Fibroblast of skin of scalp (primary cell): ENCODE measurements at places on chromosomes 7 and 10.

DNA sequence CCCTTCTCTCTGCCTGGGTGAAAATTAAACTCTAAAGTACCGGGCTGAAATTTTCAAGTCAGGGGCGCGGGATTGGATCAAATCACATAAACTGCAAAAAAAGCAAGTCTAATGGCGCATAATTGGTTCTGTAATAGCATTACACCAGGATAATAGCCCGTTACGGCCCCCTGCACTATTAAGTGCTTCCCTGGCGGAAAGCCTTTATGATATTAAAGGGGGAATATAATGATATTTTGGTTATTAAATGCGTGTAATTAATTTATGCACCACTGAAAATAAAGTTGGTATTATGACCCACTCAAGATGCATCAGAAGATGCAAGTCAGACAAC, 744 bp upstream of the DRGX start:
- no peak for DNase-seq

DNA sequence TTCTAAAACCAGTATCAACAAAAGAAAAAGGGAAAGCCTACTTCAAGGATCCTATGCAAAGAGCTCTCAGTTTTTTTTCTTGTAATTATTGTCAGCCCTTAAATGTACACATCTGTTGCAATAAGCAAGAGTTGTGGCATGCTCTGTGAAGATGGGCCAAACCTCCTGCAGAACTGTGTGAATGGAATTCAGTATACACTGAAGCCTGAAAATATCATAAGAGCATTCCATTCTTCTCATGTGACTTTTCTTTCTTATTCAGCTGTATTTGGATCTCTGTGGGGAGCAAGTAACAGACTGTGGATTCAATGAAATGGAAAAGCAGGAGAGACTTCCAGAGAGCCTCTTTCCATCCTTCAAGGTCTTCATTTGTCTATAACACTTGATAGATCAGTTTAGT, 130.7 kb downstream of the SAMD9 start:
- DNase-seq = peak; percentile 95

DNA sequence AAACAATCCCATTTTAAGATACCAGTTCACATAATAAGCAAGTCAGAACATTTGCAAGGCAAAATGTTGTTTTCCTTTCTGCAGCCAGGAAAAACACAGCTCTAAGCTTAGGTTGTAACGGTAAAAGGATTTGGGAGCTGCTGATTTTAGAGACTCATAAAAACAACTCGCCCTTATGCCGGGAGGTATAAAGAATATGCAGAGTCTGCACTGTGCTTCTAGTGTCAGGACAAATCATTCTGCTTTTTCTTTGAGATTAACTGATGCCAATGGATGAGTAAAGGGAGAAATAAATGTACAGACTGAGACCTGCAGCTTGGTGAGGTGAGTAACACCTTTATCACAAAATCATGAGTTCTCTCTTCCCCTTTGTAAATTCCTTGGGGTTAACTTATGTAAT, 2.0 kb upstream of the SFR1 start:
- DNase-seq = no peak

DNA sequence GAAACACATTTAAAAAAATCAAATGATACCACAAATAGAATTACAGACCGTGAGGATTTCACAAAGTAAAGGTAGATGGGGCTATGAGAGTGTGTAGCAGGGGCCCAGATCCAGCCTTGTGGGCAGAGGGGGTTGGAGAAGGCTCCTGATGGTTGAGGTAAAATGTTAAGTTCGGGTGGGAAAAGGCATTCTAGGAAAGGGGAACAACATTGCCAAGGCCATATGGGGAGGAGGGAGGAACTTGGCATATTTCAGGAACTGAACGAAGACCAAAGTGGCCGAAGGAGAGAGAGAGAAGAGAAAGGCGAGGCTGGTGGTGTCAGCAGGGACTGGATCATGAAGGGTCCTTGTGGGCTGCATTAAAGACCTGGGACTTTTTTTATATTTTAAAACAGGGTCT, 98.9 kb downstream of the CARD11 start:
- DNase-seq = no peak

GRCh38 chr7:36034020-36034419, 119.0 kb upstream of the EEPD1 start:
- DNase-seq = peak; percentile 71

- DNase-seq = no peak
Observed at GRCh38 chr10:12538491-12538995, 189.2 kb downstream of the CAMK1D start.

GRCh38 chr7:132580277-132580676, 4.0 kb upstream of the PLXNA4 start:
- DNase-seq = peak; percentile 19

GRCh38 chr10:91901784-91902677, 7.3 kb downstream of the FGFBP3 start:
- peak; percentile 78 for DNase-seq

GRCh38 chr10:306007-306674, 170.9 kb downstream of the ZMYND11 start:
- DNase-seq = peak; percentile 54

DNA sequence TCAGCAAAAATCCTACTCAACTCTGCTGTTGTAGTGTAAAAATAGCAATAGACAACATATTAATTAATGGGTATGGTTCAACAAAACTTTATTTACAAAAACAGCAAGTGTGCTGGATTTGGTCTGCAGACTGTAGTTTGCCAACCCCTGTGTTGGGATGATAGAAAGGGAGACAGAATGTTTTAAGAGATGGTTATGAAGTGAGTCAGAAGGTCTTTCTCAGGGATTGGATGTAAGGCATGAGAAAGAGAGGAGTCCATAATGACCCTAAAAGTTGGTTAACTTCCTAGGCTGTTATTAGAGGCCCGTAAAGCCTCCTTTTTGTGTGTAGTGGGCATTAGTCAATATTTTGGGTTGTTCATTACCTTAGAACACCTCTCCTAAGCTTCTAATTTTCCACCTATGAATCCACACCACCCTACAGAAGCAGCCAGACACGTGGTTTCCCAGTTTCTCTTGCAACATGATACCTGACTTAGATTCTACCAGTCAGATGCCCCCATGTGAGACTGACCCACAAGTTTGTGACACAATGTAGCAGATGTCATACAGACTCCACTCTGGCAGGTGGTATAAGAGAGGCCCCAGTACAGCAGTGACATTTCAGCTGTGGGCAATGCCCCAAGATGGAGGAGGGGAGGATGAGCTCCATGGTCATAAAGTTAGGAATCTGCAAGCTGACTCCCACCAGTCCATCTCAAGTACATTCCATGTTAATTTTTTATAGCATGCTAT, 1015.6 kb downstream of the KCNMA1 start:
- peak; percentile 18 for DNase-seq

- no peak for DNase-seq
Observed at GRCh38 chr7:130879191-130879590, 145.2 kb upstream of the KLF14 start.

DNA sequence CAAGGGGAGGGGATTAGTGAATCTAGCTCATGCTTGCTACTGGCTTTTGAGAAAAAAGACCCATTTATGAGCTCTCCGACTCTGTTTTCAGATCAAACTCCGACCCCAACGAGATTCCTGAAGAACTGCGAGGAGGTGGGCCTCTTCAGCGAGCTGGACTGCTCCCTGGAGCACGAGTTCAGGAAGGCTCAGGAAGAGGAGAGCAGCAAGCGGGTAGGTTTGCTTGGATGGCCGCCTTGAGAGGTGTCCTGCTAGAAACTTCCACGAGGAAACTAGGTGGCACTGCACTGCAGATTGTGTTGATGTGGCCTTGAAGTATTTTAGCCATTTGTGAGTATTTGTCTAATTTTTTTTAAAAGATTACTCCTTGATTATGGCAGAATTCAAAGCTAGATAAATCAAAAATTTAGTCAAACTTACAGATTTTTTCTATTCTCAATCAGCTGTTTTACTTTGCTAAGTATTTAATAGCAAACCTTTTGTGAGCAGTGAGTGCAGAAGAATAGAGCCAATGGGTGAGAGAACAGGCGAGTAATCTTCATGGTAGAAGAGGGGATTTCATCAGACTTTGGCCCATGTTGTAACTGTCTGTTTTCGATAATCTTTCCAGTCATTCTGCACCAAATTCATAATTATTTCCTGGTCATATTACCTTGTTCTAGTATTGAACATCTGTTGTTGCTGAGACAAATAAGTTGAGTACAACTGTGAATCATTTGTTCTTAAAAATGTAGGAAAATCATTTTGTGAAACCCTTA, 95.4 kb downstream of the CREB5 start:
- DNase-seq = no peak

- no peak for DNase-seq
Observed at GRCh38 chr10:49323896-49324270, 24.9 kb downstream of the C10orf71 start.

DNA sequence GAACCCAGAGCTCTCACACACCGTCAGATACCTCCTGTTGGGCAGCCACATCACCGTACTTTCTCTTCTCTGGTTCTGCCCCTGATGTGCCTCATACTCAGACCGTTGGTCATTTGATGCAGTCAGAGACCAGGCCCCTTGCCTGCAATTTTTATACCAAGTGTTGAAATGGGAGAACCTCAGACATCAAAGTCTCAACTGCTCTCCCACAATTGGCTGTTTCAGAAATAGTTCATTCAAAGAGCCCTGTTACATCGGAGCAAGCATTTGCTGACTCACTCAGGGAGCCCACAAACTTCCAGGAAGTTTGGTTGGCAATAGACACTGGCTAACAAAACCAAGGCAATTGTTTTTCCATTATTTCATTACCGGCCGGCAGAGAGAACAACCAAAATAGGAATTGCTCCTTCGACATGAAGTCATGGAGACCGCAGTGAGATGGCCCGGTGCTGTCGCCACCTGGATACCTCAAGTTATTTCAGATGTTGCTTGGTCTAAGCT, 33.5 kb upstream of the ADAM12 start:
- peak; percentile 98 for DNase-seq

DNA sequence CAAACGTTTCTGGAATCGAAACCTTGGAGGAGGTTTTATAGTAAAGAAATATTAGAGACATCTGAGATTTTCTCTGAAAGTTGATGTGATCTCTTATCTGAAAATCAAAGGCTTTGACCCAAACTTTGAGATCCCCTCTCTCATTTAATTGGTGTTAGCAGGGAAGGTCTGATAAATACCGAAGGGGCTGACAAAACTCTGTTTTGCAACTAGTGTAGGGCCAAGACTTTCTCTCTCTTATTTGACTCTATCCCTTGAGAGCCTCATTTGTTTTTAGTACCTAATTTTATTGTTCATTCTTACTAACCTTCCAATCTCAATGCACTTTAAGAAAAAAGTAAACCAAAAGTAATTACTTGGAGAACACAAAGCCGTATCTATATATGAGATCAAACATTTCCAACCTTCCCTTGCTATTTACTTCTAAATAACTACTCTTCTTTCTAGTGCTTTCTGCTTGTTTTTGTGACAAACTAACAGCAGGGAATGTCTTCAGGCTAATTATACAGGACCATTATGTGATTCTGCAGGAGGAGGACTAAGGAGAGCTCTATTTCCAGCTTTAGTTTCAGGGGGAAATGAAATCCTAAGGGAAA, 33.4 kb upstream of the NPVF start:
- DNase-seq = no peak

GRCh38 chr10:102413053-102413705, 5.4 kb downstream of the PSD start:
- DNase-seq = no peak

GRCh38 chr7:117324960-117325359, 2.1 kb upstream of the WNT2 start:
- DNase-seq = peak; percentile 36

DNA sequence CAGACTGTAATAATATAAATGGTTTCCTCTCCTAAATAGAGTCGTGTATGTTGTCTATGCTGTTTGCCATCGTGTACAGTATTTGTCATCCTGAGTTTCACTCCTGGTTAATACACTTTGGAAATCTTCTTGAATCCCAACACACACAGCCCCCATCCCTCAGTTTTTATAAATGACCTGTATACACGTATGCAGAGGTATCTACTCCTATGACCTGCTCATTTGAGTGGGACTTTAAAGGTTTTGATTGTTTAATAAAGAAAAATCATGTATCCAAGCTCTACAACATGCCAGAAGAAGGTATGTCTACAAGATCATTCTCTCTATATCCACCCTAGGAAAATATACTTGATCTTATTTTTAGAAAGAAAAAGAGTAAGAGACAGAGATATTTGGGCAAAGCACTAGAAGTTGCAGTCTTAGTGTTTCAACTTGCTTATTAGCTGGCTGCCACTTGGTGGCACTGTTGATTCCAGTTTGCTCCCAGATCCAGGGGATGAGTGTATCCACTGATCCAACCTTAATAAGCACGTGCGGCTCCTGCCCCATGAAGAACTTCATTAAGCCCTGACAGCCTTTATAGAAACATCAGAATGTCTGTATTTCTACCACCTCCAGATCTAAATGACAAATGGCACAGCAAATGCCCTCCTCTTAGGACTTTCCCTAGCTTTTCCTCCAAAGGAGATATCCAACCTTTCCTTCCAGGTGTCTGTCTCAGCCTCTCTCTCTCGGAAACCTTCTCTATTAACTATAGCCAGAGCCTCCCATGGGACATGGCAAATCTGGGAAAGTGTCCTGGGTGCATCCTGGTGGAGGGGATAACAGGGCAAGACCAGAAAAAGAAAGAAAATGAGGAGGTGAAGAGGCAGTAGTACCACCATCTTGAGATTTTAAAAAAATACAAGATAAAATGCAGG, 181.6 kb upstream of the NEBL start:
- peak; percentile 74 for DNase-seq

DNA sequence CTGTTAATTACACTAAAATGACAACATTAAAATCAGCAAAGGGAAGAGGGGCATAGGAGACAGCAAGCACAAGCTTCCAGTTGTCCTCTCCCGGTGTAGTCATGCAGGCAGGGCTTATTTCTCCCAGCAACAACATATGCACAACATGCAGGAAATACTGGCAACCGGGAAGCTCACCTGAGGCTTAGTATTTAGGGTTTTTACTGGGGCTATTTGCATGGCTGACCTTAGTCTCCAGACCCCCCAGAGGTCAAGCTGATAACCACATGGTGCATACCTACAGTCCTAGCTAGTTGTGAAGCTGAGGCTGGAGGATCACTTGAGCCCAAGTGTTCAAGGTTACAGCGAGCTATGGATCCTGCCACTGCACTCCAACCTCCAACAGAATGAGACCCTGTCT, 12.8 kb upstream of the JMJD1C start:
- no peak for DNase-seq

GRCh38 chr10:63093227-63093626, 39.9 kb upstream of the NRBF2 start:
- DNase-seq = no peak

DNA sequence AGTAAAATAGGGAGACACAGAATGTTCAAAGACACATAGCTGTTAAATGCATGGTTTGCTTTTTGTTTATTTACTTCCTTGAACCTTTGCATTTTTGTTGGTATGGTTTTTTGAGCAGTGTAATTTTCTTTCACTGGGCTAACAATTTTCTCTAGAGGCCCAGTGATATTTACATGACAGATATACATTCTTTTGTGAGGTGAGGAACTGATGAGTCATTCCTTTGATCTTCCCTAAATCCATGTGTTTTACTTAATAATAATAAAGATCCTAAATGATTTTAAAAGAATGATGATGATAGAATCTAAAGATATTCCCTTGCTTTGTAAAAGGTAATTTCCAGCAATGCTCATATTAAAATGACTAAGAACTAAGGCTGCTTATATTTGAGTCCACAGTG, 188.5 kb upstream of the ANK3 start:
- no peak for DNase-seq
